ENCODE measurements at places on chromosomes 1 and 21.
A peak's percentile ranks its signal among the peaks of the same experiment; 100 is the strongest.

DNA sequence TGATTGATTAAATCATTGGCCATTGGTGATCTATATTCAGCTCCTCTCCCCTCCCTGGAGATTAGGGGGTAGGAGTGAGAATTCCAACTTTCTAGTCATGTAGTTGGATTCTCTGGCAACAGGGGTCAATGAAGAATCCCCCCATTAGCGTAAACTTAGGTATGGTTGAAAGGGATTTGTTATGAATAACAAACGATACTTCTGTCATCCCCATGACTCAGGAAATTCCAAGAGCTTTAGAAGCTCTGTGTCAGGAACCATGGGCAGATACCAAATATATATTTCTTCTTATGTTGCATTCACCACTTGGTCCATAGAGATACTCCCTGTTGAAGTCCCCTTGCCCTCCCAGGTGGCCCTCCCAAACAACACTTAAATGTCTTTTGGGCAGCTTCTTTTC is 124.5 kb downstream of the DNM3 start:
- DNase-seq = no peak

DNA sequence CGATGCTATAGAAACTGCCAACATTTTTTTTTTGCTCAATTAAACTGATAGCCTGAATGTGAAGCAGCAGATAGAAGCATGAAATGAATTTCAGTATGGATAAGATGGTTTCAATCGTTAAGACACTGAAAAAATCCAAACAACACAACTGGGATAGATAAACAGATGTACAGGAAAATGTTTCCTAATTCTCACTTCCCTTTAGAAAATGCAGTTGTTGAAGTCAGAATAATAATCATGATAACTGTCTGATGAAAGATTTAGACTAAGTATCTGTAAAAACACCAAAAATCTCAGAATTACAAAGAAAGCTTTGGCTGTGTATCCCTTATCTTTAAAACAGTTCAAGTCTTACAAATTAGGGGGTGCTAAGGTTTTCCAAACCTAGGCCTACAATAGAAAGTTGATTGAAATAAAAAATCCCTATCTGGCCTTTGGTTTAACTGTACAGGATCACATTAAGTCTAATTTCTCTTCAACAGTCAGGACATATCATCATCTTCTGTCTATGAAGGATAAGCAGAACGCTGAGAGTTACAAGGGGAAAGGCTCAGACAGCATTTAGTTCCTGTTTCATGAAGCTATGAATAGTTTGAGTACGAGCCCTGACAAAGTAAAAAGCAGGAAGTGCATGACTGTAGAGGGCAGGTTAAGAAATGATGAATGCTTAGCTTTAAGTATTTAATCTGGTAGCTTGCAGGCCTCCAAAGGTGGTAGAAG is 203.2 kb downstream of the APP start:
- DNase-seq = no peak

GRCh38 chr1:154199563-154199879 is 6.6 kb downstream of the CFAP141 start:
- no peak for DNase-seq

DNA sequence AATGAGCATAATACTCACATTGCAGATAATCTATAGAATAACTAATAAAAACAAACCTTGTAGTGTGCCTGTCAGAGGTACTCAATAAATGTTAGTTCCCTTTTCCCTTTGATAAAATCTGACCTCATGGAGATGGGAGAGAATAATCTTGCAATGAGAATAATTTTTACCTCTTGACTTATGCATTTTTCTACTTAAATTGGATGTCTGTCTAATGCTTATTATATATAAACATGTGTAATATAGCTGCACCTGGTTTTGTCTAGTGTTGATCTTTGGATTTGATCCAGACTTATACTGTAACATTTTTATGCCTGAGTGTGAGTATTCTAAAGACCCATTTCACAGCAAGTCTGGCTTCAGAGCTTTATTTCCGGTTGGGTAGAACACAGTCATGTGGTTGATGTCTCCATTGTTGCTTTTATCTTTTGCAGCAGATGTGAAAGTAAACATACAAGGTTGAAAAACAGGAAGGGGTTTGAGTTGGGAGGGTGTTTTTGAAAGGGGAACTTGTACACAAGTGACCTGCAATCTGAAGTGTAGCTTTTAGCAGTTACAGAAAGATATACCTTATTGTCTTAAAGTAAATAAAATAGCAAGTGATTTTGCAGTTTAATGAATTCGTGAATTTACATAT is 12.4 kb downstream of the EPB41 start:
- no peak for DNase-seq

DNA sequence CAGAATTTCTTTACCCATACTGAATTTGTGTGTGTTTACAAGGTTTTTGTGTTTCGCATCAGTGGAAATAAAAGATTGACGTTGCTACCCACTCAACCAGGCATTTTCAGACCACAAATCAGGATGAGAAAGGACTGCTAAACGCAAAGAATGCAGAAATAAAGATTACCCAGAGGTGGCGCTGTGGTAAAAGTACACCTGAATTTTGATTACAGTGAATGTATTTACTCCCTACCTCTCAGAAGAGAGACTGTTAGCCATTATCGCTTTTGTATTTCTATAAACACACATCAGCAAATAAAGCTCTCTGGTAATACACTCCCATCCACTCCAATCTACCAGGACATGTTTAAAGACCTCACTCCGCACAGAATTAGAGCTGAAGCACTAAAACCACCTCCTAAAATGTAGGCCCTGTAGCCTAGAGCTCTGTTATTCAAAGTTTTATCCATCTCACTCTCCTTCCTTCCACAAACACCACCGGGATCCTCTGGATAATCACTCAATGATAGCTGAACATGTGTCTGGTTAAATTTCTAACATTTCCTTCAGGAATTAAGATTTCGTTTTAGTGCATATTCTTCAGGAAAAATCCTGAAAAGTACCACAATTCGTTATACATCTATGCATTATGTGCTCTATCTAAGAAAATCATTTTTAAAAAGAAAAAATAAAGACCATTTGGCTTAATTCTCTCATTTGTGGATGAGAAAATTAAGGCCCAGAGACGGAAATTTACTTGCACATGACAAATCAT is 2.5 kb upstream of the LMO4 start:
- DNase-seq = no peak

DNA sequence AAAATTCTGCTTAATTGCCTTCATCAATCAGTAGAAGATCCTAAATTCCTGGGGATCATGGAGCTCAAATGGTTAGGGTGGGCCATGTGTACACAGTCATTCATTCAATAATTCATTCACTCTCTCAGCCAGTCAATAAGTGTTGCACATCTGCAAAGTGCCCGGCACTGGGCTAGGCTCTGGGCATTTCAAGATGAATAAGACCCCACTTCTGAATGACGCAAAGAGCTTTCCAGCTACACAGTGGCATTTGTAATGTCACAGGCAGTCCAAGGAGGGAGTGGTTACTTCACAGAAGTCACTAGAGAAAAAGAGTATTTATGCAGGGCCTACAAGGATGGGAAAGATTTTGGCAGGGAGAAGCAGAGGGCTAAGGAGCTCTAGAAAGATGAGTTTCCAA is 93.2 kb downstream of the KCNJ15 start:
- no peak for DNase-seq

DNA sequence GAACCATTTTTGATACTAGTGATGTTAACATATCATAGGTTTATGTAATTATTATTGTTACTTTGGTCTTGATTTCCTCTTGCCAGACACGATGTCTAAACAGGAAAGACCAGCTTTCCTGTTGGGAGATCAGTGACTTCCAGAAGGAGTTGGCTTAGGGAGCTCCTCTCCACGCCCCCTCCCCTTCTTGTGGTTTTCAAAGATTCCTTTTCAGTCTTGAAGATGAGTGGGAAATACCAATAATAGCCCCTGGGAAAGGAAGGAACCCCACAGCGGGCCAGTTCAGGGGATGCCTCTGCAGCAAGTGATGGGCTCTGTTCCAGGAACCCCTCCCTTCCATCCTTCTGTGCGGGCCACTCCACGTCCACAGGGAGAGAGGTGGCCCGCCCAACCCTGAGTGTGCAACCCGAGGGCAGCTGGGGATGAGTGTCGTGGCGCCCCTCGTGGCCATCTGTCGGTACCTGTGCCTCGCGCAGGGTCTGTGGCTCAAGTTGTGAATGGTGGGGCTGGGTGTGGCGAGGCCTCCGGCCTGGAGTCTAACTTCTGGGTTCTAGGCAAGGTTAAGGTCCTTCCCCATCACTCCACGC is 65.7 kb downstream of the TLR5 start:
- peak; percentile 78 for DNase-seq

DNA sequence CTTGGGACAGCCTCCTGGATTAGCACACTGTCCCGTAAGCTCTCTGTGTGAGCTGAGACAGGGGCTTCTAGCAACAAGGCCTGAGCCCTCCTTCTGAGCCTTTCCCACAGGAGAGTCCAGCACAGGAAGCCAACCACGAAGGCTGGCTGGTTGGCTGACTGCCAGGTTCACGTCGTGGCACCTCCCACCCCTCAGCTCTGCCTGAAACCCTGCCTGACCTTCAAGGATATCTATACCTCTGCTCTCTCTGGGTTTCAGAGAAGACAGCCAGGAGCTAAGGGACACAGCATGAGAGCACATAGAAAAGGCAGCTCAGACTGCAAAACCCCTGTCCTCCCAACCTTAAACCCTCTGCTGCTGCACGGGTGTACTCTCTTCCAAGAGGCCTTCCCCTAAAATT is 13.9 kb downstream of the DLGAP3 start:
- DNase-seq = no peak

Data from SK-N-MC (cell line).